ENCODE measurements at places on chromosomes 12 and 14.

GRCh38 chr12:109287811-109288469 lies 21.1 kb downstream of the FOXN4 start:
- DNase-seq, result no peak

DNA sequence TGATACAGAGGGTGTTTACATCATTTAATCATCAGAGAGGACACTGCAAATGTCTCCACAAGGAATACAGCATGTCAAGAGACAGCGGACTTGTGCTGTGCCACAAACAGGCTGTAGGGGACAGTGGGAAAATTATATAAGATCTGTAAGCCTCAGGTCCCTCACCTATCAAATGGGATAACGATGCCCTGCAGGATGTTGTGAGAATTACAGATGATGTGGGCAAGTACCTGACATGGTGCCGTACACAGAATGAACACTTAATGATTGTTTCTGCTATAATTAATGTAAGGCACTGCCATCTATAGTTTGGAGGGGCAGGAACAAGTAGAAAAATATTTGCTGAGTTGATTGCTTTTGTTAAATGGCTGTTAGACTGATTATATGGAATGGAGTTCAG lies 81.9 kb upstream of the GTF2A1 start:
- no peak for DNase-seq

DNA sequence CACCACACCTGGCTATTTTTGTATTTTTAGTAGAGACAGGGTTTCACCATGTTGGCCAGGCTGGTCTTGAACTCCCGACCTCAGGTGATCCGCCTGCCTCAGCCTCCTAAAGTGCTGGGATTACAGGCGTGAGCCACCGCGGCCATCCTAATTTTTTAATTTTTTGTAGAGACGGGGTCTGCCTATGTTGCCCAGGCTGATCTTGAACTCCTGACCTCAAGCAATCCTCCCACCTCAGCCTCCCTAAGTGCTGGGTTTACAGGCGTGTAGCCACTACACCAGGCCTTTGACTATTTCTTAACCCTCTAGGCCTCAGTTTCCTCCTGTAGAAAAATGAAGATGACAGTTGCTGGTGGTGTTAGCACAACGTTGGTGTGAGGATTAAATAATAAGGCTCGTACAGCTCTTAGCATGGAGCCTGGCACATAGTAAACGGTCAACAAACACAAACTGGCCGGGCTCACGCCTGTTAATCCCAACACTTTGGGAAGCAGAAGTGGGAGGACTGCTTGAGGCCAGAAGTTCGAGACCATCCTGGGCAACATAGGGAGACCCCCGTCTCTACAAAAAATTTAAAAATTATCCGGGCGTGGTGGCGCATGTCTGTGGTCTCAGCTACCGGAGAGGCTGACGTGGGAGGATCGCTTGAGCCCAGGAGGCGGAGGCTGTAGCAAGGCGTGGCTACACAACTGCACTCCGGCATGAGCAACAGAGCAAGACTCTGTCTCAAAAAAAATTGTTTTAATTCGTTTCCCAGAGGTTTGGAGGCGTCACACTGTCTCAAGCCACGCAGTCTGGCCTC lies 979 bp downstream of the DDX54 start:
- no peak for DNase-seq

GRCh38 chr14:33598582-33598981 lies 352.3 kb downstream of the EGLN3 start:
- no peak for DNase-seq

- no peak for DNase-seq
These were observed 32.3 kb downstream of the FRS2 start for GRCh38 chr12:69502345-69503081.

DNA sequence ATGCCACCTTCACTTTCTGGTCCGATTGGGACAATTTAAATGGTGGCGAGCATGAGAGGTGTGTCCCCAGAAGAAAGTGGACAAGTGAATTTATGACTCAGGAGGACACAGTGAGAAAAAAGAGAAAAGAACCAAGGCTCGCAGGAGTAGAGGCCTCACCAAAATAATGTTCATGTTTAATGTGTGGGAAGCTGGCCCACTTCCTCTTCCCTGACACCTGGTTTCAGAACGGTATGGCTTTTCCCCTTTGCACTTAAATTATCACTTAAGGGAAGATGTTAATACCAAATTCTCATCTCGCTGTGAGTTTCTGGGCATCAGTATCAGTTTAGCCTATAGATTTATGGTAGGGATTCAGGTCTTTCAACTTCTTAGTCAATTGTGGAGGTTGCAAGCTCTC lies 226.4 kb downstream of the GLT1D1 start:
- DNase-seq, result no peak

DNA sequence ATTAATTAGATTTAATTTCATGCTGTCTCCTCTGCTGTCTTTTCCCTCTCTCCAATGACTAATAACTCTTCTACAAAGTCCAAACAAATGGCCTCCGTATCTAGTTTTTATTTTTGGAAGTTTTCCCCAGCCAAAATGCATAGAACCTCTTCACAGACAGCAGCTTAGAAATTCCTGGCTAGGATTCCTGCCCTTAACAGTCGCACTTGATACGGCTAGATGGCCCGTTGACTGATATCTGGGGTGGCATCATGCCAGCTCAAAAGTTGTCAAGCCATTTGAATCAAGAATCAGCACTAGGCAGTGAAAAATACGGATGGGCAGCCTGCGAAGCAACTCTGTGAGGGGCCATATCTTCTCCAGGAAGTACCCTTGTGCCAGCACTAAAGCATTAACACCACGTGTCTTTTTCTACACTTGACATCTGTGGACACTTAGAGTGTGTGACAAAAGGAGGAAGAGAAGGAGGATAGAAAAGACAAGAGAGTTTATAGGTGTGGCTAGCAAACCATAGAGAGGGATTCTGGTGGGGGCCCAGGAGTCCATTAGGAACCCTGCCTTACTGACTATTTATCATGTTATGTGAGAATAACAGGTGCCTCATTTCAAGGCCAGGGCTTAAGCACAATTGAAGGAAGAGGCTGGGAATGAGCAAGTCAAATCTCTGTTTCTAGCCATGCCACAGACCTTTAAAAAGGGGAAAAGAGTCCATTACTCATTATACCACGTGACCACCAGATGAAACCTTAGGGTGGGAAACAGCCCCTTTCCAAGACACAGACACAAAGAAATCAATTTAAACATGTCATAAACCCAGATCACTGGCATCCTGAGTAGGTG lies 39.2 kb upstream of the KRR1 start:
- no peak for DNase-seq

DNA sequence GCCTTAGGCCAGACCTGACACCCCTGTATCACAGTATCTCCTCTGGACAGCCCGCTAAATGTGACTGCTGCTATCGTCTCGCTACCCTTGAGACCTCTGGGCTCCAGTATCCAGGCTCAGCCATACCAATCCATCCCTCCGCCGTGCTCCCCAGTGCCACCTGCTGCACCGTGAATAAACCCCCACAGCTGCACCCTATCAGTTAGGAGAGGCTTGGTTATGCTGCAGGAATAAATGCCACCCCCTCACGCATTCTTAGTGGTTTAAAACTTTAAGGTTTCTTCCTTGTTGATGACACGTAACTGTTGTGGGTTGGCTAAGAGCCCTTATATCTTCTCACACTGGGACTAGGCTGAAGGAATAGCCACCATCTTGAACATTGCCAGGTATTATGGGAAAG lies 12.1 kb downstream of the CCDC63 start:
- DNase-seq, result no peak

- no peak for DNase-seq
These were observed 84.9 kb downstream of the CACNA1C start for GRCh38 chr12:2137711-2138110.

- no peak for DNase-seq
These were observed 7.1 kb downstream of the ETV6 start for GRCh38 chr12:11656550-11656949.

- no peak for DNase-seq
These were observed 1228.2 kb upstream of the TMEM132C start for GRCh38 chr12:127038761-127039160.

DNA sequence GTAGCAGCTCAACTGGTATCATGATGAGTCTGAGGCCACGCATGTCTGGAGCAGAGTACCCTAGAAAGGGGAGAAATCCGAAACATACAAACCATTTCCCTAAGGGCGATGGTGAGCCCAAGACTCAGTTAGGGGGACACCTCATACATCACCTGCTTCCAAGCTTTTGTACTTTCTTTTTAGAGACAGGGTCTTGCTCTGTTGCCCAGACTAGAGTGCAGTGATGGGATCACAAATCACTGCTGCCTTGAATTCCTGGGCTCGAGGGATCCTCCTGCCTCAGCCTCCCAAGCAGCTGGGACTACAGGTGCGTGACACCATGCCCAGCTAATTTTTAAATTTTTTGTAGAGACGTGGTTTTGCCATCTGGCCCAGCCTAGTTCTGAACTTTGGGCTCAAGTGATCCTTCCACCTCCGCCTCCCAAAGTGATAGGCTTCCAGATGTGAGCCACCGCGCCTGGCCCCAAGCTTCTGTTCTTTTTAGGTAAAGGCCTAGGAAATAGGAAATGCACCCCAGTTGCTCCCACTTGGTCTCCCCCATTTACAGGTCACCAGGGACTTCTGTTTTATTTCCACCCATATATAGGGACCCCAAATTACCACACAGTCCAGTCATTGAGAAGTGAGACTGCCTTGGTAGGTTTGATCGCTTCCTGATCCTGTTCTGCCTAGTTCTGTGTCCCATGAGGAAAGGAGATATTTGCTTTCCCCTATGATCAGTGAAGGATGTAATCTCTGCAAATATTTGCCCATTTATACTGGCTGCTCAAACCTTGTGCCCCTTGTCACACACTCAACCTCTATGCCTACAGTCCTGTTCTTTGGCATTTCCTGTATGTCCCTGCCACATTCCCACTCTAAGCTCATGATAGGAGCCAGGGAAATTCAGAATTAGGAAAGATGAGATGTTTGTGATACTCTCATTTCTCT lies at the start of gene APOF:
TSS of gene APOF (minus strand) at position 728 of the 930 bp plus-strand sequence. CDS start at position 616, 112 bp downstream.
- no peak for DNase-seq

DNA sequence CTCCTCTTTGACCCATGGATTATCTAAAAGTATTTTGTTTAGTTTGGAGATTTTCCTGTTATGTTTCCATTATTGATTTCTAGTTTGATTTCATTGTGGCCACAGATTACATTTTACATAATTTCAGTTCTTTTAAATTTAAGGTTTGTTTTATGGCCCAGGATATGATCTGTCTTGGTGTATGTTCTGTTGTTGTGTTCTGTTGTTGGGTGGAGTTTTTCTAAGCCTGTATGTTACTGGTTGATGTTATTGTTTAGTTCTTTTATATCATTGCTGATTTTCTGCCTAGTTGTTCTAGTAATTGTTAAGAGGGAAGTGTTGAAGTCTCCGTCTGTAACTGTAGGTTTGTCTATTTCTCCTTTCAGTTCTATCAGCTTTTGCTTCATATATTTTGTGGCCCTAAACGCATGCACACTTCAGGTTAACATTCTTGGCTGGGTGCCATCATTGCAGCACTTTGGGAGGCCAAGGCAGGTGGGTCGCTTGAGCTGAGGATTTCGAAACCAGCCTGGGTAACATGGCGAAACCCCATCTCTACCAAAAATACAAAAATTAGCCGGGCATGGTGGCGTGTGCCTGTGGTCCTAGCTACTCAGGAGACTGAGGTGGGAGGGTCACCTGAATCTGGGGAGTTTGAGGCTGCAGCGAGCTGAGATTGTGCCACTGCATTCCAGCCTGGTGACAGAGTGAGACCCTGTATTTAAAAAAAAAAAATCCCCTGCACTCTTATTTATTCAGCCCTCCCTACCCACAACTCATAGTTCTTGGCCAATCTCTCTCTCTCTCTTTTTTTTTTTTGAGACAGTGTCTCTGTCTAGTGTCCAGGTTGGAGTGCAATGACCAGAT lies 28.1 kb upstream of the CFL2 start:
- DNase-seq, result no peak

- no peak for DNase-seq
These were observed 57.0 kb downstream of the NCOR2 start for GRCh38 chr12:124510301-124510970.

DNA sequence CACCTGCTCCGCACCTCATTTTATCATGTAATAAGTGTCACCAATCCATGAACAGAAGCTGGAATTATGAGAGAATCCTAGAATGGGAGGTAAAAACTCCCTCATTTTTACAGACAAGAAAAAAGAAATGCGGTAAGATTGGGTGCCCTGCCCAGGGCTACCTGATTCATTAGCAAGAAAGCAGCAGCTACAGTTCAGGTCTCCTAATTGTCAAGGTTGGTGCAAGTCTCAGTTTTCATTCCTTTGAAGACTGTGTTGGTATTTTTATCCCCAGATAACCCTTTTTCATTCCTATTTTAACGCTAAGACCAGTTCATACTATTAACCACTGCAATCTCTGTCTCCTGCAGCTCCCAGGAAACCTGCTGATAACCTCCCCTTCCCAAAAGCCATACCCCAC lies 6.9 kb downstream of the DUSP6 start:
- DNase-seq, result no peak

DNA sequence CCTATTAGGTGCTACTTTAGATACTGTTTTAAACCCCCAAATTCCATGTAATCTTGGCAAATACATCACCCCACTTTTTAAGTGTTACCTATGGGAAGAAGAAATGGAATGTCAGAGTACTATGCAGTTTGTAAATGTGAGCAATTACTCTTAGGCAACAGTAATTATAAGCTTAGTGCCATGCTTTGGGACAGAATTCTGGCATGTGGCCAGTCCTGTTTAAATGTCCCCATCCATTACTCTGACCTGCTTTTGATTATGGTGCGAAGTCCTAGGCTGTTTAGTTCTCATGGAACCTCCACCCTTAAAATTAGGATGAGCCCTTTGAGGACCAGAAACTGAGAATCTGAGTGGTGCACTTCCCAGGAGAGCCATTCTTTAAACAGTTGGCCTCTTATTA lies 321.4 kb upstream of the RGS6 start:
- no peak for DNase-seq

GRCh38 chr12:20656600-20656999 lies 38.5 kb upstream of the SLCO1C1 start:
- DNase-seq, result no peak

- no peak for DNase-seq
These were observed 13.0 kb upstream of the SNAPC1 start for GRCh38 chr14:61749264-61749663.

GRCh38 chr14:30142216-30142615 lies 214.6 kb upstream of the PRKD1 start:
- DNase-seq, result no peak

DNA sequence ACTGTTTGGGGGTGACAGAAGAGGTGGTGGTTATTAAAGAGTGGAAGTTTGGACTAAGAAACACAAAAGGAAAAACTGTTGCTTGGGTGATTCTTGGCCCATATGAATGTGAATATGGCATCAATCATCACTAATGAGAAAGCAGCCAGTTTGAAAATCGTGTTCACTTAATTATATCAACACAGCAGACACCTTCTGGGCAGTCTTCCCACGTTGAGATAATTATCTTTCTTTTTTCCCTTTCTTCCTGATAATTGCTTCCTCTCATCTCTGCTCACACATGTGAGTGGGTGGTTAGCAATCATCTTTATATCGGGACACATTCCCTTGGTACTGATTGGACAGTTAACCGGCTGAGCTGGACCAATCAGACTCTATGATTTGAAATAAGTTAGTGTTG lies 539.7 kb downstream of the AACS start:
- no peak for DNase-seq

DNA sequence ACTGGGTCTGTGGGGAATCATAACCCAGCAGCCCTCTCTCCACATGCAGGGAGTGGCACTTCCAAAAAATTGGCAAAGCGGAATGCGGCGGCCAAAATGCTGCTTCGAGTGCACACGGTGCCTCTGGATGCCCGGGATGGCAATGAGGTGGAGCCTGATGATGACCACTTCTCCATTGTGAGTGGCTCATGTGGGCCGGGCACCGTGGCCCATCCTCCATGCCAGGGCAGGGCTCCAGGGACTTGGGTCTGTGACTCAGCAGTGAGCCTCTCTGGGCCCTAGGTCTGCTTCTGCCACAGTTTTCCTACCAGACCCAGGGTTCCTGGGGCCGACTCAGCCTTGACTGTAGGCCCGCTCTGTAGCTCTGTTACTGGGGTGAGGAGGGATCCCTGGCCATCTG lies 2.2 kb downstream of the NPFF start:
- DNase-seq, result no peak
